ENCODE measurements at places on chromosomes 3 and 15.

DNA sequence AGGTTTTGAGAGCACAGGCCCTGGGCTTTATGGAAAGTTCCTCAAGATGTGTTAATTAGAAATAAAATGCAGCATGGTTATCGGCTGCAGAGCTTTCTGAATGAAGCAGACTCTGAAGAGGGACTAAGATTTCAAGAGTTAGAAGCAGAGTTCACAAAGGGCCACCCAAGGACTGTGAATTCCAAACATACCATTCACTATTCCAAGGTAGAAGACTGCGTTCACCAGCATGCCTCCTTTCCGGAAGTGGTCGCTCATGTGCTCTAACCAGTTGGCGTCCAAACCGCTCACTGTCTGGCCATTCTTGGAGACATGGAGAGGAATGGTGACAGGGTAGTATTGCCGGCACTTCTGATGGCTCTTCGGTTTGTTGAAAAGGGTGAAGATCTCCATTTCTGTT lies 104.9 kb downstream of the OXNAD1 start:
- DNase-seq = no peak

DNA sequence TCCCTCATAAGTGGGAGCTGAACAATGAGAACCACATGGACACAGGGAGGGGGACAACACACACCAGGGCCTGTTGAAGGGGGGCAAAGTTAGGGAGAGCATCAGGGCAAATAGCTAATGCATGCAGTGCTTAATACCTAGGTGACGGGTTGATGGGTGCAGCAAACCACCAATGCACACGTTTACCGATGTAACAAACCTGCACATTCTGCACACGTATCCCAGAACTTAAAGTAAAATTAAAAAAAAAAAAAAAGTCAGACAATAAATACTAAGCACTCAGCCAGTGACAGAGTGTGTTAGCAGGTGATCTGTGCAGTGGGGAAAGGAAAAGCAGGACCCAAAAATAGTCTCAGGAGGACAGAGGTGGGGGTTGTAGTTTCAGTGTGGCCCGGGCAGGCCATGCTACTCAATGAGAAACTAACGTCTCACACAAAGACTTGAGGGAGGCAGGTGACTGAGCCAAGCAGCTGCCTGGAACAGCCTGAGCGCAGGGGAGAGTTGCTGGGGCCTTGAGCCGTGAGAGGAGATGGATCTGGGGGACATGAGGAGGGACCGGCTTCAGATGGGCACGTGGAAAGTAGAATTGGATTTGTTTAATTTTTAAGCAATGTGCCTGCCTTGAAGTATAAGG lies 18.4 kb downstream of the ANKDD1A start:
- no peak for DNase-seq

DNA sequence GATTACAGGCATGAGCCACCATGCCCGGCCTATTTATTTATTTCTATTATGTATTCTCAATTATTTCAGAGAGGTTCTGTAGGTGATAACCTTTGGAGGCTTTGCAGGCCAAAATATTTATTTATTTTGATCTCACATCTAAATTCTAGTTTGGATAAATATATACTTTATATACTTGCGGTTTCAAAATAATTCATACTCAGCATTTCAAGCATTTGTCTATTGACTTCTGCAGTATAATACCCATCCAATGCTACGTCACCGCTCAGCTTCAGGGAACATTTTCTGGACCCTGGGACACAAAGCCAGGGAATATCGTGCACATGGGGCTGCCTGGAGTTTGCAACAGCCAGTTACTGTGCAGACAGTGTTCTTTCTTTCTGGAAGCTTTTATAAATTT lies 22.6 kb downstream of the CGGBP1 start:
- no peak for DNase-seq

DNA sequence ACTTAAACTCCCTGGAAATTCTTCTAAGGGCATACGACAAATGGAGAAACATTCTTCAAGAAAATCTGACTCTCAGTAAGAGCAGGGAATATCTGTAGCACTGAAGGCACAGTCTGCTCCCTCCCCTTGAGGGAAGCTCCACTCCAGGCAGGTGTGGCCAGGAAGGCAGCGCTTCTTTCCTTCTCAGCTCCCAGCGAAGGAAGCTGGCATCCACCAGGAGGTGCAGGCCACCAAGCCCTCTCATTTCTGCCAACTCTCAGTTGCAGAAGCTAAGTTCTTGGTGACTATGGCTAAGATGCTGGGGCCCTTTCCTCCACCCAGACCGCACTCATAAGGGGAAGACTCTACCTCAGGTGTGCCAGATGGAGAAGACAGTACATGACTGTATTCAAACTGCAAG lies 37.7 kb upstream of the SLC41A3 start:
- no peak for DNase-seq

- DNase-seq = no peak
Observed at GRCh38 chr3:50480471-50480870, 23.0 kb downstream of the CACNA2D2 start.
